ENCODE measurements at places on chromosomes 12 and 14.

DNA sequence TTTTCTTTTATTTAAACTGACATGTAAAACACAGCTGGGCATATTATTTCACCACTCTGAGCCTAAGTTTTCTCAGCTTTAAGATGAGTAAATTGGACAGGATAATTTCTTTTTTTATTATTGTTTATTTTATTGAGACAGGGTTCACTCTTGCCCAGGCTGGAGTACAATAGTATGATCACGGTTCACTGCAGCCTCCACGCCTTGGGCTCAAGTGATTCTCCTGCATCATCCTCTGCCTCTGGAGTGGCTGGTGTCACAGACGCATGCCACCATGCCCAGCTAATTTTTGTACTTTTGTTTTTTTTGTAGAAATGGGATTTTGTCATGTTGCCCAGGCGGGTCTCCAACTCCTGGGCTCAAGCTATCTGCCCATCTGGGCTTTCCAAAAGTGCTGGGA lies 12.7 kb downstream of the BMAL2 start:
- DNase-seq: no peak

GRCh38 chr14:37472906-37473305 lies 122.1 kb downstream of the FOXA1 start:
- DNase-seq: no peak

DNA sequence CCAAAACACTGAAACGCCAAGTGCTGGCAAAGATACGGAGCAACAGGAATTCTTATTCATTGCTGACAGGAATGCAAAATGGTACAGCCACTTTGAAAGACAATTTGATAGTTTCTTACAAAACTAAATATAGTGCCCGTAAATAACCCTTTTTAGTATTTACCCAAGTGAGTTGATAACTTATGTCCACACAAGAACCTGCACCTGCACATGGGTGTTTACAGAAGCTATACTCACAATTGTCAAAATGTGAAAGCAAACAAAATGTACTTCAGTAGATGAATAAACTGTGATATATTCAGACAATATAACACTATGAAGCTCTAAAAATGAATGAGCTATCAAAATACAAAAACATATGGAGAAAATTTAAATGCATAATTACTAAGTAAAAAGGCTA lies 86.6 kb downstream of the ATXN7L3B start:
- DNase-seq: no peak

- no peak for DNase-seq
These were observed 28.1 kb downstream of the ETNK1 start for GRCh38 chr12:22653075-22653474.

GRCh38 chr14:101496776-101497683 lies 64.3 kb upstream of the DIO3 start:
- DNase-seq: no peak

GRCh38 chr12:65636436-65636835 lies 187.8 kb upstream of the HMGA2 start:
- DNase-seq: no peak

GRCh38 chr14:99537399-99537798 lies 56.2 kb downstream of the CCNK start:
- peak; percentile 89 for DNase-seq

DNA sequence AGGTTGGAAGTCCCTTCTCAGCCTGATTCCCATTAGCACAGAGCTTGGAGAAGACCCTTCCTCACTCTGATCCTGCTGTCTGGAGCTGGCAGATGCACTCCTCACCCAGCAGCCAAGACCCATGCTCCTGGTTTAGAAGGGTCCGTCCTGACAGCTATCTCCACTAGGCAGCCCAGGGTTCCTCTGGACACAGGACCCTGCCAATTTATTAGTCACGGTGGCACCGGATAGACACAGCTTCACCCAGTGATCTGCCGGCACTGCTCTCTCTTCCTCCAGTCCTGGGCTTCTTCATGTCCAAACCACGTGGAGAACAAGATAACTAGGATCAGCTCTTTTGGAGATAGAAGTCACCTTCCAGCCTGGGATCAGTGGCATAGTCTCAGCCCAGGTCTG lies 26.2 kb upstream of the TCL1B start:
- no peak for DNase-seq

- no peak for DNase-seq
These were observed 7.7 kb downstream of the SETD3 start for GRCh38 chr14:99472937-99473336.
